ENCODE measurements at places on chromosomes 2 and 18.
A peak's percentile ranks its signal among the peaks of the same experiment; 100 is the strongest.

GRCh38 chr18:72410399-72410798, 133.7 kb downstream of the CBLN2 start:
- DNase-seq = no peak

- DNase-seq = no peak
Observed at GRCh38 chr2:42342795-42343241, 18.2 kb downstream of the COX7A2L start.

- no peak for DNase-seq
Observed at GRCh38 chr2:171271386-171271785, 110.7 kb upstream of the TLK1 start.

DNA sequence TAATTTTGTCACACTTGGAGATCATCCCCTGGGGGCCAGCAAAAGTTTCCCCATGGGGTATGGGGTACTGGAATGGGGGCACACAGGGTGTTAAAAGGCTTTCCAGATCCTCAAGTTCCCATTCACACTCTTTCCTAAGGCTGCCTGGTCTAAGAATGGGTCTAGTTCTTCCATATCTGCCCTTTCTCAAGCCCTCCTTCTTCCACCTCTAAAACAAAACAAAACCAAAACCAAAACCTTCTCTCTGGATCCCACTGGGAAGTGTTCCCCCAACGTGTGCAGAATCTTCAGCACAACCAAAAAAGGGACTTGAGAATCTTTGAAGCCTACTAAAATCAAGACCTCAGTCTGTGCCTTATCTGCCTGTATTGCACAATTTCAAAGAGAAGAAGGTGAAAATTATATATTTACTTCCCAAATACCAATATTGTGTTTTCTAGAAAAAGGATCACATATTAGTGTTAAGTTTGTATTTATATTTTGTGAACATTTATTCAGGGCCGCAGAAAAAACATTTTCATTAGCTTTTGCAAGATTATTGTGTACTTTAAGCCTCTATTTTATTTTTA, 207.2 kb upstream of the TCF4 start:
- no peak for DNase-seq

- DNase-seq = no peak
Observed at GRCh38 chr2:100995309-100996075, 6.6 kb upstream of the RPL31 start.

- no peak for DNase-seq
Observed at GRCh38 chr2:86064006-86064405, 41.7 kb downstream of the POLR1A start.

- no peak for DNase-seq
Observed at GRCh38 chr2:120780402-120780801, 44.7 kb downstream of the GLI2 start.

- peak; percentile 44 for DNase-seq
Observed at GRCh38 chr2:85318222-85319074, 9.3 kb downstream of the TGOLN2 start.

DNA sequence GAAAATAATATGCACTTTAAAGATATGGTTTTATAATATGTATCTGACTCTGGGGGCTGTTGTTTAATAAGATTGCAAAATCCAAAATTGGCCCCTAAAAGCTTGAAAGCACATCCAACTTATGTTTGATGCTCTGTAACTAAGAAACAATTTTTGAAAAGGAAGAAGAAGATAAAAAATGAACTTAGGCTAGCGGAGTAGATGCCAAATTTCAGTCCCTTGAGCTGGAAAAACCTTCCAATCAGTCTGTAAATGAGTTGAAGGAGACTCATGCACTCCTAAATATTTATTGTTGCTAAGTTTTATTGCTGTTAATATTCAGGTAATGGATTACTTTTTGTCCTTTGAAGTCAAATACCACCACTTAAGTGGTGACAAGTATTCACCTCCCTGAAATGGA, 465.0 kb downstream of the ZEB2 start:
- no peak for DNase-seq

GRCh38 chr2:217058791-217059755, 199.2 kb upstream of the TNP1 start:
- no peak for DNase-seq

GRCh38 chr2:10119601-10120157, 2.9 kb upstream of the RRM2 start:
- DNase-seq = no peak

DNA sequence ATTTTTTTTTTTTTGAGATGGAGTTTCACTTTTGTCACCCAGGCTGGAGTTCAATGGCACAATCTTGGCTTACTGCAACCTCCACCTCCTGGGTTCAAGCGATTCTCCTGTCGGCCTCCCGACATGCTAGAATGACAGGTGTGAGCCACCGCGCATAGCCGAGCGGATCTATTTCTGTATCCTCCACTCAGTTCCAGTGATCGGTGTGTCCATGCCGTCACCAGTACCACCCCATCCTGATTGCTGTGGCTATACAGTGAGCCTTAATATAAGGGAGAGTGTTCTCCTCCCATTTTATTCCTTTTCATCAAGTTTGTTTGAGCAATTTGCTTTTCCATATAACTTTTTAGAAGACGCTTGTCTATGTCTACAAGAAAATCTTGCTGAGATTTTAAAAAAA, 35.2 kb downstream of the RFX8 start:
- DNase-seq = no peak

DNA sequence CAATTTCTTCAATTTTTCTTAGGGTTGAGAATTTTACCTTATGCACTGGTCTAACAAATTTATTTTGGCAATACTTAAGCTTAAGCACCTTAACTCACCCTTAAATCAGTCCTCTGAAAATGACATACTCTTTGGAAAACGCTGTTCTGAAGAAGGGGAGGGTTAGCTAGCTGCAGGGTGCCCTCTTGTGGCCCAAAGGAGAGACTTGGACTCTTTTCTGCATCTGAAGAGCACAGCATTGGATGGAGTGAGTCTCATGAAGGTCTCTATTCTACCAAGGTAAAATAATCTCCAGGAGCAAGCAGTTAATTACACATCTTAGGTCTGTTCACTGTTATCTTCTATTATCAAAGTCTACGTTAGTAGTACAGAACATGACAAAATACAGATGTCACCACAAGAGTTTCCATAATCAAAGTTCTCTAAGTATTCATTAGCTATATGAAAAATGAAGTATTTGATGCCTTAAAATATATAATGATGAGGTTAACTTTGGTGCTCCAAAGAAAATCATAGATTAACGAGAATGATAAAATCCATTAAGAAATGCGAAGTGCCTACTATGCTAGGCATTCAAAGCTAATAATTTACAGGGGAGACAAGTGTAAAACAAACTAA, 24.4 kb downstream of the PUM2 start:
- DNase-seq = no peak

DNA sequence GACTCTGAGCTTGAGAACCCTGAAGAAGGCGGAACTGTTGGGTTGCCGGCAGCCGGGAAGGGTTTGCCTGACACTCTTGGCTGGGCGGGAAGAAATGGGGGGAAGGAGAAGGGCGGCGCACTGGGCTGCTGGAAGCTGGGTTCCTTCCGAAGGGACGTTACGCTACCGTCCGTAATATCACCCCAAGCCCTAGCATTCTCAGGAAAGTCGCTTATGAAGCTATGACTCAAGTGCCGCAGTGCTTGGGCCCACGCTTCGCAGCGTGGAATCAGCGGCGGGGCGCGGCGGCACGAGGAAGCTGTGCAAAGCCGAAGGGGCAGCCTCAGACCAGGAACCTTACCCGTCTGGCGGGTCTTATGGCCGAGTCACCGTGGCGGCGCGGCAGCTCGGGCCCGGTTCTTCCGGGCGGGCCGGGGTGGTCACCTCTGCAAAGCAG, 50.2 kb upstream of the SIGLEC15 start:
- DNase-seq = peak; percentile 40

- no peak for DNase-seq
Observed at GRCh38 chr2:157431176-157431575, 12.7 kb downstream of the CYTIP start.

- DNase-seq = no peak
Observed at GRCh38 chr2:160507464-160507863, 13.9 kb upstream of the RBMS1 start.

DNA sequence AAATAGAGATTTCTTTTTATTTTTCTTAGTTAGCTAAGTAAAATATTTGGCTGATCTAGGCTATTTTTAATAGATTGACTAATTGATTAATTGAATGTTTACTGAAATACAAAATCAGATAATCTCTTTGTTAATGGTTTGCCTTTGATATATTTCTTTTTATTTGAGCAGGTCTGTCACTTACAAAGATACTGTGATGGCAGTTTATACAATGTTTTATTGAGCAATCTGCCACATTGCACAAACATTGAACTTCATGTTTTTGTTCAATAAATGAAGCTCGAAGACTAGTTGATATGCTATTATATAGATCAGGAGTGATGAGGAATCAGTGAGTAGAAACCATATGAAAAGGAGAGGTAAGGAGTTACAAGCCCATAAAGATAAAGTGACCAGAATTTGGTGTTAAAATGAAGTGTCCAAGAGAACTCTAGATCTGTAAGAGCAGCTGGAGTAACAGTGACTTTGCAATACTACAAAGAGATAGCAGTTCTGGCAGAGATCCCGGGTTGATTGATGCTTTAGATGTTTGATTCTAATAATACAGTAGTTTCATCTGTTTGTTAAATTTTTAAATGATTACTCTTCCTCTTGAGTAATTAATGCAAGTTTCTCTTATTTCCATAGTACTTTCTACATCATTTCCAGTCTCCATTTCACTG, 574.2 kb downstream of the CCDC85A start:
- no peak for DNase-seq

DNA sequence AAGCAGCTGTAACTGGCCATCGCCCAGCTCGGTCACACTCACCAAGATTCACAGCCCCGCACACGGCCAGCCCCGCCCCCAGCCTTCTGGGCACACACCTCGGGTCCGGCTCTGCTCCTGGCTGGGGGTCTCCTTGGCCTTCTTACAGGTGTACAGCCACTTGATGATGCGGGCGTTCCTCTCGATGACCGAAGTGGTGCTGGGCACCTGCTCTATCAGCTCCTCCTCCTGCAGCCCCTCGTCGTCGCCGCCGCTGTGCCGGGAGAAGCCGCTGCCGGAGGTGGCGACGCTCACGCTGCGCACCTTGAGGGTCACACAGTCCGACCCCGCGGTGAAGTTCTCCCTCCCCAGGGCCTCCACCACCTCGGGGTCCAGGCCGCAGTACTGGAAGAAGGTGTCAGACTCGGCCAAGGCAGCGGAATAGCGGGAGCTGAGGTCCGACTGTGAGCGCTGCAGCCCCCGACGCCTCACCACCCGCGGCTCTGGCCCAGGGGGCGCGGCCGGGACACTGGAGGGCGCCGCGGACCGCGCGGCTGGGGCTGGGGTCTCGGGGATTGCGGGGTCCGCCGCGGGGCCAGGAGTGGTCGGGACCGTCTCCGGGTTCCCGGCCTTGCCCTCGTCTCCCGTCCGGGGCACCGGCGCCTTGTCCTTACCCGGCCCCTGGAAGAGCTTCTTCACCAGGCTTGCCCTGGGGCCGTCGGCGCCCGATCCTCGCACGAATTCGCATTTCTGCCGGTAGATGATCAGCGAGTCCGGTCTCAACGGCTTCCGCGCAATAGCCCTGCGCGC, 769 bp downstream of the FAM110C start:
- DNase-seq = no peak

GRCh38 chr2:118473846-118474540, 373.5 kb downstream of the EN1 start:
- DNase-seq = no peak

Data from T-helper 2 cell treated with Interferon-gamma antibody and Interleukin-4, amounts not matched to agents 5 μg/mL and 100 μg/mL, for 36 hours (primary cell).